NCI-H524 treated with DMSO at 0.1 percent for 48 hours (cell line): ENCODE measurements at places on chromosomes 3 and 15.

DNA sequence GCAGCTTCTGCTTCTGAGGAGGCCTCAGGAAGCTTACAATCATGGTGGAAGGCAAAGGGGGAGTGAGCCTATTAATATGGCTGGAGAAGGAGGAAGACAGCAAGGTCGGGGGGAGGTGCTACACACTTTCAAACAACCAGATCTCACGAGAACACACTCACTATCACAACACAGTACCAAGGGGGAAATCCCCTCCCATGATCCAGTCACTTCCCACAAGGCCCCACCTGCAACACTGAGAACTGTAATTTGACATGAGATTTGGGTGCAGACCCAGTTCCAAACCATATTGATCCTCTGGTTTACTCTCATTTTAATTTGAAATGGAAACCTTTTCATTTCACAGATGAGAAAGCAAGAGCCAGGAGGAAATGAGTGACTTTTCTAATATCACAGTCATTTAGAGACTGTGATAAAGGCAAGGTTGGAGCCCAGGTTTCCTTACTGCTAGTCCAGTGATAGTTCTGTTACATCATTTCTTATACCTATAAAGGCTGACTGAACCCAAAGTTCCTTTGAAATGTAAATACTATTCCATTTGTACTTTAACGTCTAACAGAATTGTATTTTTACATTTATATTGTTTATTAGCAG is 105.8 kb upstream of the GAP43 start:
- DNase-seq = no peak

DNA sequence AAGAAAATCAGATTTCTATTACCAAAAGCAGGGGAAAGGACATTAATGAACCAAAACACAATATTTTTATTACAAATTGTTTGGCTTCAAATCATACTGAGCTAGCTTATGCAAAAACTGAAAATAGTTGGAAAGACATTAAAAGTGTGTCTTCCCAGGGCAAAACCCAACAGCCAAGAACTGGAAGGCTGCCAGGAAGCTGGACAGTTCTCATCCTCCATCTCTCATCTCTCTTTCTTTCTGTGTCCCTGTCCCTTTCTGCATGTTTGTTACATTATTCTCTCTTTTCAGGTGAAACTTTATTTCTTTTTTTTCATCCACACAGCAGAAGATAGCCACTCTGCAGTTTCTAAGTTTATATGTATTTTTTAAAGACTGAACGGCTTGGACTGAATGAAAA is 41.1 kb upstream of the SNTN start:
- DNase-seq = no peak

DNA sequence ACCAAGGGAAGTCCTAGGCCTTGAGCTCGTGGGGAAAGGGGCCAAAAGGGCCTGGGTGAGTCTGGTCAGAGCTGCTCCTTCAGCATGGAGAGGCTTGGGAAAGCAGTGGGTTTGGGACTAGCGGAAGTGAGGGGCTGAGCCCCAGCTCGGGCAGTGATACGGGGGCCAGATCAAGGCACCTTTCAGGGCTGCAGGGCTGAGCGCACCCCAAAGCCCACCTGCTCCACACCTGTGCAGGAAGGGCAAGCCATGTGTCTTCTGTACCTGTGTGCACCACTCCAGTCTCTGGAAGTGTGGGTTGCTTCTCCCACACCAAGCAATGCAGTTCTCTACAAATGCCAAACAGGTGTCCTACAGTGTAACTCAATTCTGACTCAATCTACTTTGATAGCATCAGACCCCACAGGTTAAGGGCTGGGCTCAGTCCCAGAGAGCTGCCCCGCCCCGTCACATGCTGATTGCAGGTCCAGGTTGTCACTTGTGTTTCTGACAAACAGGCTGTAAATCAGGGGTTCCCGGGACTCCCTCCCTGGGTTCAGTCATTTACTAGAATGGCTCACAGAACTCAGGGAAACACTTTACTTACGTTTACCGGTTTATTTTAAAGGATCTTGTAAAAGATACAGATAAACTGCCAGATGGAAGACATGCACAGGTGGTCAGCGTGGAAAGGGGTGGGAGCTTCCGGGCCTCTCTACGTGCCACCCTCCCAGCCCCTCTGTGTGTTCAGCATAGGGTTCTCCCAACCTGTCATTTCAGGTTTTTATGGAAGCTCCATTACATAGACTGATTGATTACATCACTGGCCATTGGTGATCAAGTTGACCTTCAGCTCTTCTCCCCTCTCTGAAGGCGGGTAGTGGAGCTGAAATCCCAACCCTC is 28.8 kb upstream of the KLF13 start:
- DNase-seq = peak; percentile 69

GRCh38 chr15:88655103-88655553 is 16.3 kb downstream of the ISG20 start:
- no peak for DNase-seq

GRCh38 chr3:105356396-105356795 is 10.3 kb upstream of the ALCAM start:
- no peak for DNase-seq

GRCh38 chr3:124298951-124299350 is 307.0 kb upstream of the ROPN1 start:
- peak; percentile 51 for DNase-seq

- no peak for DNase-seq
Measured at GRCh38 chr3:16300881-16301359, 35.9 kb downstream of the OXNAD1 start.

DNA sequence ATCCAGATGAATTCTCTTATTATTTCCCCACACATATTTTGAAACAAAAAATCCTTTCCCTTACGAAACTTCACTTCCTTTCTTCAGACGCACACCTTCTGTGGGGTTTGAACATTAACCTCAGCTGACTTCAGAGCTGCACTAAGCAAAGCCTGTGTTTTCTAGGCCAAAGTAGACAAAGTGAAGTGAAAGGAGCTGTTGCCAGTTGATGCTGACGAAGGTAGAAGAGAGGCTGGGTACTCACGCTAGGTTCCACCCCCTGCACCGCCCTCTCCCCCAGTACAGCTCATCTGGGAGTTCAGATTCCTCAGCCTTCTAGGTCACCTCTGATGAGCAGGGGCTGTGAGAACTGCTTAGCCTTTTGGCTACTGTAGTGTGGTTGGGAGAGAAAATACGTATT is 24.1 kb downstream of the DUT start:
- no peak for DNase-seq

- DNase-seq = peak; percentile 3
Measured at GRCh38 chr3:116226266-116226665, 219.0 kb downstream of the LSAMP start.

- DNase-seq = no peak
Measured at GRCh38 chr3:44132061-44132460, 109.6 kb upstream of the TOPAZ1 start.

DNA sequence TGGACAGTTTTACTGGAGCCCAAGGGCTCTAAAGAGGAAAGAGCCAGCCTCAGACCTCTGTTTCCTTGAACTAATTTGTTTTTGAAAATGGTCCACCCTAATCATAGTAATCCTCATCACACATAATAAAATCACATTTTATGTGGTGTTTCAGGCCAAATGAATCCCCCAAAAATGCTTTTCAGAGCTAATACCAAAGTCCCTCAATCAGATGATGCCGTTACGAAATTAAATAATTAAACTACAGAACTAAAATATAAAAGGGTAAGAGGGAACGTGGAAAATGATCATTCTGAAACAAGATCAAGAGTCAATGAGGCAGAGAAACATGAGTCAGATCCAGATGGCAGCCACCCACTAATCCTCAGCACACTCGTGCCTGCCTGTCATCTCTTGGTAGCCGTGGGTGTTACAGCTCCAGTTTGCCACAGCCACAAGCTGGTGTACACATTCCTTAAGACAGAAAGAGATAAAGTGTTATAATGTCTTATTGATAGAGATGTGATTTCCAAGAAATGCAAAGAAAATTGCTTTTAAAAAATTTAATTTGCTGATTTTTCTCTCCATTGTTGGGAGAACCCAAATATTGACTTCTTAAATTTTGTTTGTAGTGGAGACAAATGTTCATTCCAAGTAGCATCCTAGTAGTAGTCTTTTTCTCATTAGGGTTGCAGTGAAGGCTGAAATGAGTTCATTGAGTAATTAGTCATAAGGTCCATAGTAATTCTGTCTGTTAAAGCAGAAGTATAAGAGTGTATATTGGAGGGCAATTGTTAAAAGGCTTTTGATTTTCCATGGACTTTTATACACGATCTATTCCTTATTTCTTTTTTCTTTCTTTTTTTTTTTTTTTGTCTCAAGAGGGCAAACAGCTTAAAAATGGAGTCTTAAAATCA is 104.2 kb downstream of the AGBL1 start:
- peak; percentile 75 for DNase-seq

DNA sequence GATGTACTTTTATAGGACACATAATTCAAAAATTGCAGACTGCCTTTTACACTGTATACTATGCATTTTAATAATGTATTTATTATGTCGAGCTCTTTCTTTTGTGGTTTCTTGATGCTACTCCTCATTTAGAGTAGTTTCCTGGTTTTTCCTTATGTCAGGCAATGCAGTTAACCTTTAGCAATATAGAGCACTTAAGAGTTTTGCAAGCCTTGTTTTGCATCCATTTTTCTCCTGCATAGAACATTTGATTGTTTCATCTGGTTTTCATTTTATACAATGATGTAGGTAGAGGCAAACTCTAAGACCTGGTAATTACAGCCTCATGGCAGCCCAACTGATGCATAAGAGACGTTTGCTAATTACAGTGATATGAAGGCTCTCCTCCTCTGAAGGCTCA is 86.3 kb downstream of the PDZRN3 start:
- DNase-seq = no peak

DNA sequence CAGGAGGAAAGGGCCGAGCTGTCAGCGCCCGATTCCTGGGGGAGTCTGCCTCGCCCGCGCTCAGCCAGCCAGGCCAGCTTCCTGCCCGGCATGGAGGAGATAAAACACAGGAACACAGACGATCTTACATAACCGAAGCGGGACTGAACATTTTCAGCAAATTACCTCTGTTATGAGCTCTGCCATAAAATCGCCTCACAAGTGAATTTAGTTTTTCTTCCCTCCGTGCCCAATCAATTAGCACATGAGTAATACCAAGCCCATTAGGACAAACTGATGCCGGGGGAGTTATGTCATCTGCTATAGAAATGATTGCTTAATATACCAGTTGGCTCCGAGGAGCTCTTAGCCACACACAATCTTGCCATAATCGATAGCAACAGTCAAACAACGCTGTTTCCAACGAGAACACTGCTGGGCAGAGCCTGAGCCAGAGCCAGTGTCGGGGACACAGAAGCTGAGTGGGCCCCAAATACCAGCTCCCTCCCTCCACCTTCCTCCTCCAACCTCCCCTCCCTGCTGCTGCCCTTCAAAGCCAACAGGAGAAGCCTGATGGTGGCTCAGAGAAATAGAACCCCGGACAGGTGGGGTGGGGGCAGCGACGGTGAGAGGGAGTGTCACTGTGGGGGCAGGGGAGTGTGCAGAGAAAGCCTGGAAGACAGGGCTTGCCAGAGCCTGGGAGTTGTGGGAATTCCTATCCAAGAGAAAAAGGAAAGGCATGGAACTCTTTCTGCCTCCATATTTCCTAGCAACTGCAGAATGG is 279.4 kb upstream of the TLE3 start:
- DNase-seq = no peak

GRCh38 chr3:109363634-109364033 is 26.3 kb upstream of the DPPA4 start:
- DNase-seq = no peak

DNA sequence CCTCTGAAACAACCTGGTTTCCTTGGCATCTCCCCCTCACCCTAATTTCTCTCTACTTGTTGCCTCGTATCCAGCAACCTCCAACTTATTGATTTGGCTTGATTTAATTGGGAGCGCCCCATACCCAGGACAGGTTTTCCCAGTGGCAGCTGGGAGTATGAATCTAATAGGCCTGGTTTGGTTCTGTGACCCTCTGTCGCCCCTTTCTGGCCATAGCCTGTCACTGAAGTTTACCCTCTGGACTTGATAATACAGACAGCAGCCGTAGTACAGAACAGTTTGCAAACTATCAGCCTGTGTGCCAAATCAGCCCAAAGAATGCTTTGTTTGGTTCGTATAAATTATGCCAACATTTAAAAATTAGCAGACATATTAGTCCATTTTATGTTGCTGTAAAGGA is 525.1 kb upstream of the GOLIM4 start:
- no peak for DNase-seq
